GOT3 (cell line): ENCODE measurements at places on chromosomes 6 and 20.

GRCh38 chr6:22025468-22026163, 271.2 kb downstream of the PRL start:
- no peak for DNase-seq

DNA sequence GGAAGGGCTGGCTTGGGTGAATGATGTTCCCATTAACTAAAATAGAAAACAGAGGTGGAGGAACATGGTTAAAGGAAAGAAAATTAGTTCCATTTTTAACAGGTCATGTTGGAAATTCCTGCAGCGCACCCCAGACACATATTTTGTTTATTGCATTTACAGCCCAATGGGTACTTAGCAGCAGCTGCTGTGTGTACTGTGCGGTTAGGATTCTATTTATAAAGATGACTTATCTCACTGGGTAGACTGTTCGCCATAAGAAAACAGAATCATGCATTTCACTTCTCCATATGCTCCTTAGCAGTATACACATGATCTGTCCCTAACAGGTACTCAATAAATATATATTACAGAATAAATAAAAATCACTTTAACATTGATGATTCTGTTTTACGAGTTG, 135.8 kb downstream of the SLC35F1 start:
- DNase-seq: no peak

DNA sequence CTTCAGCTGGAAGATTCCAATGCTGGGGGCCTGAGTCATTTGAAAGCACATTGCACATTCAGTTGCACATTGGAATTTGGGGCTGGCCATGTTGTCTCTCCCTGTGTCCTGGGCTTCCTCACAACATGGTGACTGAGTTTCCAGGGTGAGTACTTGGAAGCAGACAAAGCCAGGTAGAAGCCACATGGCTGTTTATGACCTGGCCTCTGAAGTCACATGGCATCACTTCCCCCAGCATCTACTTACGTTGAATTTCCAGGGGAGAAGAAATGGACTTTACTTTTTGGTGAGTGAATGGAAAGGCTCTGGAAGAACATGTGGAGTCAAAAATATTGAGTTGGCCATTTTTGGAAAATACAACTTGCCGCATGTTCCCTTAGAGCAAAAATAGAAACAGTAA, 155.5 kb downstream of the LINC00237 start:
- no peak for DNase-seq

DNA sequence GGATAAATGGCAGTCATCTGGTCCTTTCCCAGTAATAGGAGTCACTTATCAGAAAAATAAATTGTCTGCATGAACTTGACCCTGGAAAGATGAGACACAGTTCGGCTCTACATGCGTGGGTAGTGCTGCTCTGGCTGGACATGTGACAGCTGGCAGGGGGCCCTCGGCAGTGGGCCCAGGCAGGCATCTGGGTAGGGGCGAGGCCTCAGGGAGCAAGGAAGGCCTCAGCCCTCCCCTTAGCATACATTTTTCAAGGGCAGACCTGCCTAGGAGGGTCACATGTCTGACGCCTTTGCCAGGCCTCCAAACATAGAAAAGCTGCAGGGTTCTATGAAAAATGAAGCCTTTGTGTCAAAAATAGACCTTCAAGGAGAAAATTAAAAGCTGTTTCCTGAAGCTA, 12.8 kb upstream of the ILRUN start:
- no peak for DNase-seq

GRCh38 chr6:4374216-4374615, 238.8 kb upstream of the ECI2 start:
- DNase-seq: no peak

DNA sequence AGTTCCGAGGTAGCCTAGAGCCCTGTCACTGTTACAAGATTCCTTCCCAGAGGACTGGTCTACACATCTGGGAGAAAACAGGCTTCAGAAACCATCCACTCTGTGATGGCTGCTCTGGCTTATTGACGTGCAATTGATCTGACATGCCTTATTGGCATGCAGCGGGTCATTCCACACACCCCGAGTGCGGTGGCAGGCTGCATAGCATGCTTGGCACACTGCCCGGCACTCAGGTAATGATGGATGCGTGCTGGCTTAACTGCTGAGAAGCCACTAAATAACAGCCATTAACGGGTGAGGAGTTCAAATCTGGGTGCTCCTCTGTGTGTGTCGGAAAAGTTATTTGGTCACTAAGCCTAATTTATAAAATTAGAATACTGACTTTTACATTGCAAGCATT, 67.9 kb upstream of the CDH4 start:
- DNase-seq: no peak

GRCh38 chr6:91045161-91045560, 458.3 kb upstream of the MAP3K7 start:
- DNase-seq: no peak

DNA sequence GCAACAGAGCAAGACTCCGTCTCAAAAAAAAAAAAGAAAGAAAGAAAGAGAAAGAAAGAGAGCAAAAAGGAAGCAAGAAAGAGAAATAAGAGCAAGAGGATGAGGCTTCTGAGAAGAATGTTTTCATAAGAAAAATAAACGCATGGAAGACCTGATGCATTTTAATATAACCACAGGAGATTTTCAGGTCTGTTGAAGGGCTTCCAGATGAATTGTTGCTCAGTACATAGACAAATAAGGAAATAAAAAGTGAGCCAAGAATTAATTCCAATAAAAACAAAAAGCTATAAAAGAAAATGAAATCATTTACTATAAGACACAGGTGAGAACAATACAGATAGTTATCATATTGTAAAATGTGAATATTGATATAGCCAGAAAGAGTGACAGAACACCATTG, 43.5 kb downstream of the PERP start:
- no peak for DNase-seq

DNA sequence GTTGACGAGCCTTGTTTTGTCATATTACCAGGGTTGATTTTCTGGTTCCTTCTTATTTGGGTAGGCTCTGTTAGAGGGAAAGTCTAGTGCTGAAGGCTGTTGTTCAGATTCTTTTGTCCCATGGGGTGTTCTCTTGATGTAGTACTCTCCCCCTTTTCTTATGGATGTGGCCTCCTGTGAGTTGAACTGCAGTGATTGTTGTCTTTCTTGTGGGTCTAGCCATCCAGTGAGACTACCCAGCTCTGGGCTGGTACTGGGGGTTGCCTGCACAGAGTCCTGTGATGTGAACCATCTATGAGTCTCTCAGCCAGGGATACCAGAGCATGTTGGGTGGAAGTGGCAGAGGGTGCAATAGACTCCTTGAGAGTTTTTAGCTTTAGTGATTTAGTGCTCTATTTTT, 680.6 kb downstream of the RFPL4B start:
- no peak for DNase-seq

GRCh38 chr20:51759769-51760510, 8.2 kb downstream of the ATP9A start:
- DNase-seq: no peak

GRCh38 chr6:125031385-125031784, 69.1 kb downstream of the RNF217 start:
- DNase-seq: no peak

- DNase-seq: no peak
Observed at GRCh38 chr20:14493408-14493807, 156.0 kb upstream of the FLRT3 start.

DNA sequence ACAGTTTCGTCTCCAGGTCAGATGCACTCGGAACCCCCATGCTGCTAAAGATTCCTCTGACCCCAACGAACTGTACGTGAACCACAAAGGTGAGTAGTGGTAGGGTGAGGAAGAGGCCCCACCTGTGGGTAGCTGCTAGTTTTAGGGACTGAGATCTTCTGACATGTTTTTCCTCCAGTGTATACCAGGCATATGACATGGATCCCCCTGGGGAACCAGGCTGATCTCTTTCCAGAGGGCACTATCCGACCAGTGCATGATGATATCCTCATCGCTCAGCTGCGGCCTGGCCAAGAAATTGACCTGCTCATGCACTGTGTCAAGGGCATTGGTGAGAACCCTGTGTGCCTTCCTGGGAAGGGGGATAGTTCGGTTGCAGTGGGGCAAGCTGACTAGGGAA, 3.2 kb downstream of the POLR1C start:
- no peak for DNase-seq
